ENCODE measurements at places on chromosomes 1 and 21. TPM values are rescaled to one million over a fixed set of nuclear protein-coding genes. Genes with fewer than 3 reads are reported as not detected.

OR2T33 gene
- total RNA-seq: not detected

UBASH3A gene
- not detected for total RNA-seq

MAP10 gene
- 3.6 TPM for total RNA-seq

C1orf53 gene
- total RNA-seq: 5.9 TPM

FCN3 gene
- not detected for total RNA-seq

KHDC4 gene
- total RNA-seq: 51.8 TPM

GRCh38 chr1:108316545-108316944 lies 72.7 kb upstream of the NBPF4 start:
- no peak overlapping the region for H3K27ac ChIP-seq
- H3K4me1 ChIP-seq: no peaks in the 10 kb centered on the region
- H3K4me3 ChIP-seq: no peak overlapping the region

GRCh38 chr1:230140221-230141020 lies 73.4 kb downstream of the GALNT2 start:
- H3K4me3 ChIP-seq: no peak overlapping the region
- H3K4me1 ChIP-seq: peaks cover 57% of the 10 kb centered on the region
- no peaks in the 10 kb centered on the region for H3K36me3 ChIP-seq
- H3K27me3 ChIP-seq: peaks cover 5% of the 10 kb centered on the region

DNA sequence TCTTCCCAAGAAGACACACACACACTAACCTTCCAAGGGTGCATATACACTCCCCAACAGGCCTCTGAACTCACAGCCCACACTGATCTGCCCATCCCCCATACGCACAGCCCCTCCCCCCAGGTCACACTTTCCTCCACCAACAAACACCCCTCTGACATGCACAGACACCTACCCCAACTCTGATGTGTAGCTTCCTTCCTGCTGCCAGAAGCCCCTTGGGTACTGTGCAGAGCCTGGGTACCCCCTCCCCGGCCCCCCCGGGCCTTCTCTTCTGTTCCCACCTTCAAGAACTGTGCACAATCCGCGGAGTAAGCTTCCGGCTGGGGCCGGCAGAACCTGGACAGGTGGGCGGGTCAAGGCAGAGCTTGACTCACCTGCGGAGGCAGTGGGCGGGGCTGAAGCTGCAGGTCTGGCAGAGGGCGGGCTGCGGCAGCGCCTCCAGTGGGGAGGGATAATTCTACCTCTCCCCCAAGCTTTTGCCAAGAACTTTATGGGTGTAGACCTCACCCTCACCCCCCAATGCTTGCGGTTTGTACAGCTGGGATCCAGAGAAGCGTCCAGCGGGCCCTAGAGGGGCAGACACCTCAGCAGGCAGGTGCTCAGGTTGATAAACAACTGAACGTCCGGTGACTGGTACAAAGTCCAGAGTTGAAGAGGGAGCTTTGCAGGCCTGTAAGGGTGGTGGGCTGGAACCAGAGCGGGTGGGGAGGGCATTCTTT lies at the start of gene C1orf210:
Gene C1orf210 (minus strand): TSS at position 313 of the 722 bp plus-strand sequence. CDS start 2,311 bp downstream, outside the sequence.
- peaks cover 12% of the 10 kb centered on the region for H3K27me3 ChIP-seq
- H3K27ac ChIP-seq: peak within 1 kb of the TSS; percentile 22

DNA sequence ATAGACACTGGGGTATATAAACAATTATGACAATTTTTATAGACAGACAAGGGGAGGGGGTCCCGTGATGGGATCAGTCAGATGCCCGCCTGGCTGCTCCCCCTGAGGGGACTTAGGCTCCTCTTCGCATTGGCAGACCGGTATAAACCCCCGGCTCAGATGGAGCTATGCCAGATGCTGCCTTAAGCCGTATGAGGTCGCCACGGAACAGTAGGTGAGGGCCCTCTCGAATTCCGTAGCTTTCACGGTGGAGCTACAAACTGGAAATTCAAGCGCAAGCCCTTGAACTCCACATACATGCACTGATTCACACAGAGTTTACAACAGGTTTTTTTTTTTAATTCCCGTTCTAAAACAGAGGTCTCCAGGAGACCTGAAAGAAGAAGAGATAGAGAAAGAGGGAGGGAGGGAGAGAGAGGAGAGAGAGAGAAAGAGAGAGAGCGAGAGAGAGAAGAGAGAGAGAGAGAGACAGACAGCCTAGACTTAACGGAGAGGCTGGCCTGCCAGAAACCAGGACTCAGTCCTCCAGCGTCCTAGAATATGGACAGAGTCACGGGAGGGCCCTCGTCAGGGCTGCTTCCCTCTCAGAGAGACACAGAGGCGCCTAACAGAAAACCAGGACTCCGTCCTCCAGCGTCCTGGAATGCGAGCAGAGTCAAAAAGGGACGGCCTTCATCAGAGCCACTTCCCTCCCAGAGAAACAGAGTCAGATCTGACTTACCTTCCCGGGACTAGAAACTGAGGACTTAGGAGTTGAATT lies 24.4 kb upstream of the TMEM54 start:
- peaks cover 7% of the 10 kb centered on the region for H3K4me1 ChIP-seq
- peak; percentile 28 for DNase-seq
- H3K4me3 ChIP-seq: peak overlapping the region; percentile 68
- H3K27ac ChIP-seq: no peak overlapping the region
- H3K36me3 ChIP-seq: no peaks in the 10 kb centered on the region

DNA sequence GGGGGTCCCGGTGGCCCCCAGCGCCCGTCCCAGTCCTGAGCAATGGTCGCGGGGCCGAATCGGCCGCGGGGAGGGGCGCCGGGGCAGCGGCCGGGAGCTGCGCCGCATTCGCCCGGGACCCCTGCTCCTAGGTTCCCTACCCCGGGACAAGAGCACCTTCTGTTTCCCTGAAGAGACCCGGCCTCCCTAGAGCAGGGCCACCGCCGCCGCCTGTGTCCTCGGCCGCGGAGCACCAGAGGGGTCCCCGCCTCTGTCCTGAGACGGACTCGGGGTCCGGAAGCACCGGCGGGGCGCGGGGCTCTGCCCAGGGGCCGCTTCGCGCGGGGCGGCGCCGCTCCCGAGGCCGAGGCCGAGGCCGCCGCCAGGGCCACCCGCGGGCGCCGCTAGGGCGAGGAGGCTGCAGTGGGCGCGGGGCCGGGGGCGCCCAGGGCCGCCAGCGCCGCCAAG lies 157.9 kb downstream of the CASZ1 start:
- H3K27me3 ChIP-seq: peaks cover 5% of the 10 kb centered on the region
- no peak overlapping the region for H3K4me3 ChIP-seq
- DNase-seq: no peak
- no peaks in the 10 kb centered on the region for H3K36me3 ChIP-seq
- no peak overlapping the region for H3K27ac ChIP-seq
- peaks cover 12% of the 10 kb centered on the region for H3K4me1 ChIP-seq

- peaks cover 47% of the 10 kb centered on the region for H3K4me1 ChIP-seq
- H3K36me3 ChIP-seq: no peaks in the 10 kb centered on the region
- peak overlapping the region; percentile 93 for H3K4me3 ChIP-seq
- H3K27ac ChIP-seq: peak overlapping the region; percentile 56
Observed at GRCh38 chr1:89998306-89998705, 3.4 kb downstream of the ZNF326 start.

DNA sequence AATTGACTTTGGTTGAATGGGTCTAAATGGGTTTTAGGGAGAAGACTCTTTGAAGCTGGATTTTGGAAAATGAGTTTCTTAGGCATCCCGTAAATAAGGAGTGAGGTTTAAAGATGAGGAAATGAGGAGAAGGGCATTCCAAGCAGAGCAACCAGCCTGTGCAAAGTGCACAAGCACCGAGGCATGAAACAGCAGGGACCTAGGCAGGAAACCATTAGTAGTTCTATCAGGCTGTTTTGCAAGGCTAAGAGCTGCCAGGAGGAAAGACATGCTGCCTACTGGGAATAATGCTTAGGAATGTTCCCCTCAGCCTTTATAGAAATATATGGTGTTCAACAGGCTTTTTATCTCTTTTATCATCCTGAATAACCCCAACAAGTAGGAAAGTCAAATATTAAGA lies 153.1 kb upstream of the FGGY start:
- H3K36me3 ChIP-seq: no peaks in the 10 kb centered on the region
- H3K4me3 ChIP-seq: no peak overlapping the region
- no peak for DNase-seq

DNA sequence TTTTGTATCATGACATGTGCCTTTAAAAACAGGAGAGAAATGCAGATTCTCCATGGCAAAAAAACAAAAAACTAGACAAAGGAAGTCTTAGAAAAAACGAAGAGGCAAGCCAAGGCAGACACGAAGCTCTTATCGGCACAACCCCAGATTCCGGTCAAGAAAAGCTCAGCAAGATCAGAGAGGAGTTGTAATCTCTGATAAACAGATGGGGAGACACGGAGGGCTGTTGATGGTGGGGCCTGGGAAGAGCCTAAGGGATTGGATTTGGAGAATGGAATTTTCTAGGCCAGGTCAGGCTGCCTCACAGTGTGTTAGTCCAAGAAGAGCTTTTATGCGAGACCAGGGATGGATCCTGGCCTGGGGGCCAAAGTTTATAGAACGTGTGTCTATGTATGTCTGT lies 96.2 kb upstream of the AKT3 start:
- no peak for DNase-seq
- no peak overlapping the region for H3K27ac ChIP-seq
- H3K4me1 ChIP-seq: peaks cover 13% of the 10 kb centered on the region
- no peaks in the 10 kb centered on the region for H3K27me3 ChIP-seq
- H3K36me3 ChIP-seq: no peaks in the 10 kb centered on the region

DNA sequence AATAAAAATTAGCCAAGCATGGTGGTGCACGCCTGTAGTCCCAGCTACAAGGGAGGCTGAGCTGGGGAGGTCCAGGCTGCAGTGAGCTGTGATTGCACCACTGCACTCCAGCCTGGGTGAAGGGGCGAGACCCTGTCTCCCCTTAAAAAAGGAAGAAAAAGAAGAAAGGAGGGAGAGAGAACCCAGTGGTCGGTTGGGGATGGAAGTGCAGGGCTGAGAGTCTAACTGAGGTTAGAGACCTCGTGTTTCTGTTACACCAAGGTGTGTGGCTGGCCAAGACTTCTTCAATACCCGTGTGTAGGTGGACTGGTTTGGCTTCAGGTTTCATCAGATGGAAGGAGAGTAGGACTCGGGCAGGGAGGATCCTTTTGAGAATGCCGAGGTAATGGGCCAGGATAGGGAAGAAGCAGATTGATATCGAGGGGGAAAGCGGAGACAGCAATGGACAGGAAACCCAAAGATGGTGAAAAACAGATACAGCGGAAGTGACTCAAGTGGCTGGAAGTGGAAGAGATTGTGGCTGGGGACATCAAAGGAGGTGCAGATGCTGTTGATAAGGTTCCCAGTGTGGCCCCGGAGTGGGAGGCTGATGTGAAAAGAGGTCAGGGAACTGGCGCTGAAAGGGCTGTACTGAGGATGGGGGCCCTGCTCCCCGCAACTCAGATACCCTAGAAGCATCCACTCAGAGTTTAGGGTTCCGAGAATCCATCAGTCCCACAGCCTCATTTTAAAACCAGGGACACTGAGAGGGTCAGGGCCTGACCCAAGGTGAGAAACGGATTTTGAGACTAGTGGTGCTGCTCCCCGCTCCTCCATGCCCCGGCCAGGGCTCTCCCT lies 681 bp upstream of the UBXN10 start:
- peak overlapping the region; percentile 74 for H3K4me3 ChIP-seq
- DNase-seq: no peak
- H3K36me3 ChIP-seq: no peaks in the 10 kb centered on the region
- H3K27ac ChIP-seq: no peak overlapping the region

GRCh38 chr1:85847356-85847755 lies 139.1 kb upstream of the ZNHIT6 start:
- no peaks in the 10 kb centered on the region for H3K27me3 ChIP-seq
- no peak for DNase-seq
- H3K4me3 ChIP-seq: no peak overlapping the region
- no peaks in the 10 kb centered on the region for H3K4me1 ChIP-seq
- H3K27ac ChIP-seq: no peak overlapping the region
- no peaks in the 10 kb centered on the region for H3K36me3 ChIP-seq

- no peak overlapping the region for H3K4me3 ChIP-seq
- DNase-seq: no peak
- no peak overlapping the region for H3K27ac ChIP-seq
Observed at GRCh38 chr1:95364546-95364945, 130.5 kb downstream of the RWDD3 start.

DNA sequence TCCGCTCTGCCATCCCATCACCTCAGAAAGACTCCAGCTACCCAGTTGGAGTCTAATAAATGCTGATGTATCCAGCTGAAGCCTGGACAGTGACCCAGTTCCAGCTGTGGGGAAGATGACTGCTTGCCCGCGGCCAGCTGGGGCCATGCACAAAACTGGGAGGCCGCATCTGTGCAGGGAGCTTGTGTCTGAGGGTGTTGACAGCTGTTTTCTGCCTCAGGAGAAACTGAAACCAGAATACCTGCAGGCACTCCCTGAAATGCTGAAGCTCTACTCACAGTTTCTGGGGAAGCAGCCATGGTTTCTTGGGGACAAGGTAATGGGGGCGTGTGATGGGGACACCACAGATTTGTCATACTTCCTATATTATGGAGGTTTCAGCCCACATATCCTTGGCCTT lies 3.2 kb downstream of the GSTM2 start:
- no peaks in the 10 kb centered on the region for H3K36me3 ChIP-seq
- H3K27me3 ChIP-seq: peaks cover 7% of the 10 kb centered on the region
- no peak overlapping the region for H3K27ac ChIP-seq
- DNase-seq: no peak
- no peak overlapping the region for H3K4me3 ChIP-seq

GRCh38 chr21:16005996-16006395 lies 276.2 kb downstream of the USP25 start:
- no peak overlapping the region for H3K4me3 ChIP-seq
- no peaks in the 10 kb centered on the region for H3K27me3 ChIP-seq
- no peaks in the 10 kb centered on the region for H3K36me3 ChIP-seq
- no peak for DNase-seq
- H3K4me1 ChIP-seq: no peaks in the 10 kb centered on the region

- peak within 1 kb of the TSS; percentile 92 for H3K4me3 ChIP-seq
- H3K27me3 ChIP-seq: peaks cover 9% of the 10 kb centered on the region
- H3K4me1 ChIP-seq: peaks cover 11% of the 10 kb centered on the region
- no peaks in the 10 kb centered on the region for H3K36me3 ChIP-seq
Observed at GRCh38 chr1:15684042-15684461, at the start of gene PLEKHM2. Gene PLEKHM2, plus strand, starts transcription at chr1:15684320. Its CDS starts 239 bp downstream, at chr1:15684559.

GRCh38 chr1:231778009-231778719 lies 151.6 kb downstream of the DISC1 start:
- H3K36me3 ChIP-seq: no peaks in the 10 kb centered on the region
- H3K4me3 ChIP-seq: no peak overlapping the region
- H3K4me1 ChIP-seq: peaks cover 33% of the 10 kb centered on the region
- no peak overlapping the region for H3K27ac ChIP-seq
- no peak for DNase-seq
- peaks cover 6% of the 10 kb centered on the region for H3K27me3 ChIP-seq

- H3K36me3 ChIP-seq: no peaks in the 10 kb centered on the region
- no peak for DNase-seq
- no peaks in the 10 kb centered on the region for H3K4me1 ChIP-seq
- no peaks in the 10 kb centered on the region for H3K27me3 ChIP-seq
Observed at GRCh38 chr21:18760247-18760646, 356.7 kb upstream of the TMPRSS15 start.

DNA sequence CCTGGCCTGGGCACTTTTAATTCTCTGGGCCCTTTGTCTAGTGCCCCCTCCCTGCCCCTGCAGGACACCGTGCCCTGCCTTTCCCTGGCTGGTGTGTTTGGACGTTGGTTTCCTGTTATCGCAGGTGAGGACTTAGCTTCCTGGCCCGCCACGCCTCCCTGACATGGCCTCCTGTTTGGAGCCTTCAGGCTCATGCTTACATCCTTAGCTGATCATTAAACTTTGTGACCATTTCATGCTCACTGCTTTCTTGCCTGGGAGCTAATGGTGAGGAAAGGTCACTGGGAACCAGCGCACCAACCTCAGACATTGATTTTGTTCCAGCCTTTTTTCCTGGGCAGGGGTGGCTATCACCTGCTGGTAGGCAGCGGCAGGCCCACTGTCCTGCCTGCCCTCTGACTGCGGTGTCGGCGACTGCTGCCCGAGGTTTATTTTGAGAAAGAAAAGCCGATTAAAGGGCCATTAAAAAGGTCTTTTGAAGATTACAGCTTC lies 3.7 kb downstream of the PFKL start:
- H3K4me3 ChIP-seq: no peak overlapping the region
- H3K27ac ChIP-seq: no peak overlapping the region
- no peak for DNase-seq
- no peaks in the 10 kb centered on the region for H3K36me3 ChIP-seq

All from glutamatergic neuron (in vitro differentiated cells).